ENCODE measurements at places on chromosomes 2 and 18.

DNA sequence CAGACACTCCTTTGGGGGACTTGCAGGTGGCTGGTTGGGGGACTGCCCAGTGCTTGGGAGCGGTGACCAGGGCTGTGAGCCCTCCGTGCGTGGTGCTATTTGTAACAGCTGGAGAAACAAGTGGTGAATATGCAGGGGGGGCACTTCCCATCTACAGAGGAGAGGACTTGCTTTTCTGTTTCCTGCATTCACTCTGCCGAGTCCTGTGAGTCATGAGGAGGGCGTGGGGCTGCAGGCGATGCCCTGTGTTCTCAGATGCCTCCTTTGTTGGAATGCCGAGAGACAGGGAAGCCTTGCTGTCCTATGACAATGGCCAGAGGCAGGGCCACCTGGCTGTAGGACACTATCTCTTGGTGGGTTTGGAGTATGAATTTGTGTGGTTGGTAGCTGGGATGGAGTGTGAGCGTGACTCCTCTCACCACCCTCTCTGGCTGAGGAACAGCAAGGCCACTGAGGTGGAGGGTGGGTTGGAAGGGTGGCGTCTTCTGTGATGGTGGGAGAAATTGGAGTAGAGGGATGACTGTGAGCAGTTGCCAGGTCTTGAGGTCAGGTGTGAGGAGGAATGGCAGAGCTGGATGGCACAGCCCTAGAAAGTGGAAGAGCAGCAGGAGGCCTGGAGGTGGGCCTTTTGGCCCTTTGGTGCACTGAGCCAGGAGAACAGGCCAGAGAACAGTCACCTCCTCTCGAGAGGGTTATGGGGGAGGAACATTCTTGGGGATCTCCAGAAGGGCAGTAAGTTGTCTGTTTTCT is 24.3 kb downstream of the FHOD3 start:
- DNase-seq, result no peak

DNA sequence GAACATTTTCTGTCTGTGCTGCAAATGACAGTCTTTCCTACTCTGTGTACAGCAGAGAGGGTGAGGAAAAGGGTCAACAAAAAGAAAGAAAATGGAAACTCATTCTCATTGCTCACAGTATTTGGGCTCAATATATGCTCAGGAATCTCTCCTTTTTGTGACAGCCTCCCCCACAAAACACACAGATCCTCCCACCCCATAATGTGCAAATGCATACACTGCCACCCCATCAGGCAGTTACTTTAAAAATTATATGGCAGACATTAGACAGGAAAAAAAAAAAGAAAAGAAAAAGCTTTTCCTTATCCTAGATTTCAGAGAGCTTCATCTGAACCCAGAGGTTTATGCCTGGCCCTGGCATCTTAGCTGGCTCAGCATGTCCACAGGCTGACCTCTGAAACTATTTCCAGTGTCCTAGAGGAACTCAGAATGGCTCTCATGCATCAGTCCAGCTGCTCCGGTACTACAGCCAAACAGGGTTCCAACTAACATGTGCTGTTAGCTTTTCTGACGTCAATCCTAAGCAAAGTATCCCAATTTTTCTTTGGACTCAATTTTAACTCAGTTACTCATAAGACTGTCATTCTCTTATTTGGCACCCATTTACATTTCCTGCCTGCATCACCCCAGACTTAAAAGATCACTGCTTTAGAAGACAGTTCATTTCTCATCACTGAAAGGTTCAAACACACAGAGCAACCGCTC is 105.9 kb downstream of the RBMS1 start:
- no peak for DNase-seq

GRCh38 chr18:70663141-70663540 is 374.3 kb downstream of the SOCS6 start:
- DNase-seq, result no peak

DNA sequence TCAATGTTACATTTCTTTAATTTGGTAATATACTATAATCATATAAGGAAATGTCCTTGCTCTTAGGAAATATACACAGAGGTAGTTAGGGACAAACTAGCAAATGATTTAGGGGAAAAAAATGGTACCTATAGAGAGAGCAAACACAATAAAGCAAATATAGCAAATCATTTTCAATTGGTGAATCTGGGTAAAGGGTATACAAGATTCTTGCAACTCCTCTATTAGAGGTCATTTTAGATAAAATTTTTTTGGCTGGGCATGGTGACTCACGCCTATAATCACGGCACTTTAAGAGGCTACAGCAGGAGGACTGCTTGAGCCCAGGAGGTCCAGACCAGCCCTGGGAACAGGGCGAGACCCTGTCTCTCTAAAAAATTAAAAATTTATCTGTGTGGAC is 44.4 kb downstream of the STRN start:
- no peak for DNase-seq
